Heart left ventricle (tissue), 16 donors: ENCODE measurements at places on chromosomes 7 and 10.

DNA sequence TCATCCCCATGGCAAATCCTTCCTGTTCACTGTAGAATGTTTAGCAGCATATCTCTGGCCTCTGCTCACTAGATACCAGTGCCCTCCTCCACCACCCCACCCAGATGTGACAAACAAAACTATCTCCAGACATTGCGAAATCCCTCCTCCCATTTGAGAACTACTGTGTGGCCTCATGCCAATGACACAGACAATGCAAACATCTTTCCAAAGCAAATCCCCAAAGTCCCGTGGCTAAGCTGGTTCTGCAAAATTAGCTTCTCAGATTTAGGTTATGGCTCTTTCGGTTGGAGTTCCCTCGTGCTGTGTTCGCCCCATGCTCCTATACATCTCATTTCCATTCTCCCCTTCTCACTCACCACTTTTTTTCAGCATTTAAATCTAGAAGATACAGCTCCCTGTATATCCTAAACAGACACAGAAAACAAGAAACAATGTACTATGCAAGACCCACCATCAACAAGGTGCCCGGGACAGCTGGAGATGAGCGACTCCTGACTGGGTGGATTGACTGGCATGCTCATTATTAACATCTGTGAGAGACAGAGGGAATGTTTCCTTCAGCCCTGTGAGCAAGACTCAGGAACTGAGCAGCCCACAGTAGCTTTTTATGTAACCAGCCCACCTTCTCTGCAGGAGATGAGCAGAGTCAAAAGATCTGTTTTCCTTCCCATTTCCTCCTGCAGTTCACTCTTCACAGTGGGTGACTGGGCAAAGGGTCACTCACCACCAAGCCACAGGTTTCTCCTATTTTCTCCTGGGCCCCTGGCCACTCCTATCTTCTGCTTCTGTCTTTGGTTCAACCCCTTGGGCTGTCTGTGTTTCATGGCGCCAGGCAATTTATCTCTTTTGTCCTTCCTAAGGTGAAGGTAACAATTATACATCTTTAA lies 225.7 kb upstream of the AOAH start:
- DNase-seq = no peak

DNA sequence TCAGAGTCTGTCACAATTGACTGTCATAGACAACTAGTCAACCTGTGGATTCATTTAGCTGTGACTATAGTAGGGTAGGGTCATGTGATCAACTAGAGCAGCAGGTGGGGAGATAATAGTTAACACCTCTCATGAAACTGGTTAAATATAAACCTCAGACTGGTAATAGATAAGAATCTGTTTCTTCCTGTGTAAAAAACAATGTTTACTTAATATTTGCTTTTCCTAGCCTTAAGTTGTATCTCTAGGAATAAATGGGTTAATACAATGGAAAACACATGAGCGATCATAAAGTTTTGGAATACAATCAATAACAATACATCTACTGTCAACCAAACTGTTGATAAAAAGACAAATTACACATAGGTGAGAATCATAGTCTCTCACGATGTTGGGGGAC lies 43.4 kb upstream of the ITGB8 start:
- no peak for DNase-seq

GRCh38 chr10:126691456-126691855 lies 21.0 kb upstream of the C10orf90 start:
- DNase-seq = no peak

- DNase-seq = no peak
Observed at GRCh38 chr10:83680470-83680891, 458.8 kb upstream of the GHITM start.

DNA sequence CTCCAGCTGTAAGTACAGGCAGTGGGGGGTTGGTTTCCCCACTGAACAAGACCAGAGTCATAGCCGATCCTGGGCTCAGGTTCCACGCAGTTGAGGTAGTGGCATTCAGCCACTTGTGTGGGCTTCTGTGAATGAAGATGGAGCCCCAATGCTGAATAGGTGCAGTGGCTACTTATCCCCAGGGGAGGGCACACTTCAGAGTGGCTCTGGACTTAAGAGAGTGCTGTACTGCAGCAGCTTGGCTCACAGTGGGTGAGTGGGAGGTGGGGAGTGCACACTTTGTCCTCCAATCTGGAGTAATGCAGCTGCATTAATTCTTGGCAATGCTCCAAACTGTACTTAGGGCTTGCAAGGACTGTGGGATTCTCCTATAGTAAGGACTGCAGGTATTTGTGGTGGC lies 81.9 kb downstream of the BUB3 start:
- no peak for DNase-seq

GRCh38 chr10:108561649-108562048 lies 1361.7 kb downstream of the XPNPEP1 start:
- no peak for DNase-seq

- DNase-seq = no peak
Observed at GRCh38 chr7:88431882-88432281, 125.2 kb upstream of the STEAP4 start.

DNA sequence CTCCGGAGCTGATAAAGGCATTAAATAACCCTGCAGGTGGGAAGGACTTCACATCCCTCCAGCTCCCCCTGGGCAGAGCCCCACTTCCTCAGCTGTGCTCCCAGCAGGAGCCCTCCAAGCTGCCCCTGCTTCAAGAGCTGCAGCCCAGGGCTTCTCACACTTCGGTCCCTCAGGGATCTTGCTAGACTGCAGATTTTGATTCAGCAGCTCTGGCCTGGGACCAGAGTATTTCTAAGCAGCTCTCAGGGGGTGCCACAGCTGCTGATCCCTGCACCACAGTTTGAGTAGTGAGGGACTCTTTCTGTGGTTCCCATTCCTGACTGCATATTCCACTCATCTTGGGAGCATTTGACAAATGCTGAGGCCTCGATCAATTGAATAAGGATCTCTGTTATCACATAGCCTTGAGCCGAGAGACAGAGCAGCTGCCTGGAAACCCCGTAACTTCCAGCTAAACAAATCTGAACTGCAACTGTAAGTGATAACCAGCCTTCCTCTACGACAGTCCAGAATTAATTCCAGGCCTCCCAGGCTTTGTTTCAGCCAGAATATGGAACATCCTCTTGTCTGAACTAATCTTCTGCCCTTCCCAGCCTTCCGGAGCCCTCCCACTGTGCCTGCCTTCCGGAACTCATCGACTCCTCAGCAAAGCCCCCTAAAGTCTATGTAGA lies 161.4 kb downstream of the CCDC3 start:
- peak; percentile 51 for DNase-seq

DNA sequence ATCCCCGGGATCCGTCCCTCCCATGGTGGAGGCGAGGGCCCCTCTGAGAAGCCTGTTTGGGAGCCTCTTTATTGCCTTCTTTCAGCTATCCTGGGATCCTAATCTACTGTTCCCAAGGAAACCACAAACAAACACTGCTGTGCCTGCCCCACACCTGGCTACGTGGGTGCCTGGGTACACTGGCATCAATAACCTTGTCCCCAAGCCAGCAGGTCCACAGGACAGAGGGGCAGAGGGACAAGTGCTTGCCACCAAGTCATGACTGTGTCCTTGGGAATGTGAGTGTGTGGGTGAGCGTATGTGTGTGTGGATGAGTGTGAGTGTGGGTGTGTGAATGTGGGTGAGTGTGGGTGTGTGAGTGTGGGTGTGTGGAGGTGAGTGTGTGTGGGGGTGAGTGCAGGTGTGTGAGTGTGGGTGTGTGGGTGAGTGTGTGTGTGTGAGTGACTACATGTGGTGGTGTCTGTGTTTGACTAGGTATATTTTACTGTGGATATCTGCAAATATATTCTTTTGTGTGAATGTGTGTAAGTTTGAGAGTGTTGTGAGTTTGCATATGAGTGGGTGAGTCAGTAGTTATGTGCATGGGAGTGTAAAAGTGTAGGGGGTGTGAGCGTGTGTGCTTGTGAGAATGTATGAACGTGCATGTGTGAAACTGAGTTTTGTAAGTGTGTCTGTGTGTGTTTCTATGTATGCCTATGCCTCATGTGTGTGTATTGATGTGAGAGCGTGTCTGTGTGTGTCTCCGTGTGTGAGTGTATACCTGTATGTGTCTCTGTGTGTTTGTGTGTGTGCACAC lies 96.1 kb downstream of the TNS3 start:
- no peak for DNase-seq

DNA sequence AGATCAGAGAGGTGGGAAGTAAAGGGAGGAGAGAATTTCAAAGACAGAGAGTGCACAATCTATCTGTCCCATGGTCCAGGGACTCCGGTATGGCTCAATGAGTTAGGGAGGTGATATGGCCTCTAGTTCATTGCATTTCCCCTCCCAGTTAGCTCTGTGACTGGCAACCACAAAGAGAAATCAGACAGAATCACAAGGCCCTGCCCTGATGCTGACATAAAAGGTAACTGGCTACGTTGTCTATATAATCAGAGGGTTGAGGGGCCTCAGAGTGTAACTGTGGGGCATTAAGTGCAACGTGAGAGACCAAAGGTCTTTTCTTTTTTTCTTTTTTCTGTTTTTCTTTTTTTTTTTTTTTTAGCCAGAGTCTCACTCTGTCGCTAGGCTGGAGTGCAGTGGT lies 7.3 kb upstream of the C10orf95 start:
- DNase-seq = no peak

DNA sequence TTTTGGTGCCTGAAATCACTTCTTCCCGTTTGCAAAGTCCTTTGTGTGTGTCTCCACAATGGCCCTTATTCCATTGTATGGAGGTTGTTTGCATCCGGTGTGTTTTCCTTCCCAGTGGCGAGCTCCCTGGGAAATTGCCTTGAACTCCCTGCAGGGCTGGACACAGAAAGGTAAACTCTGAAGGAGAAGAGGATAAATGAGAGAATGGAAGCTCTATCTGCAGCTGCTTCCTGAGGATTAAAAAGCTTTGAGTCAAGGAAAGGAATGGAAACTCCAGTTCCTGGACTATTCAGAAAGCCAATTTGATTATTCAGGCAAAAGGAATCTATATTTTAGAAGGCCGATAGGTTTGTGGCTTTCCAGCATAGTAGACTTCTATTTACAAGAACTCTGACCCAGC lies 4.4 kb upstream of the GRK5 start:
- DNase-seq = no peak

DNA sequence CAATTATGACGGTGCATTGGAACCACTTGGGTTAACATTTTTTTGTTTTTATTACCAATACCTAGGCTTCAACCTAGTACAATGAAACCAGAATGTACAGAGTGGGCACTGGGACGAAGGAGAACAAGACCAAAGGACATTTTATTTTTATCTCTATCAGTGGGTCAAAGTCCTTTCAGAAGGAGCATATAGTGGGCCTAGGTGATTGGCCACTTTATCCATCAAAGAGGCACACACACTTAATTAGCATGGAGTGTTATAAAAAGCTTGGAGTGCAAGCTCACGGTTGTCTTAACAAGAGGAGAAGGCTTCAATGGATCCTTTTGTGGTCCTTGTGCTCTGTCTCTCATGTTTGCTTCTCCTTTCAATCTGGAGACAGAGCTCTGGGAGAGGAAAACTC lies at the start of gene CYP2C19:
Gene CYP2C19 (plus strand): TSS at position 289 of the 400 bp plus-strand sequence. CDS start 25 bp downstream, at position 314.
- no peak for DNase-seq

DNA sequence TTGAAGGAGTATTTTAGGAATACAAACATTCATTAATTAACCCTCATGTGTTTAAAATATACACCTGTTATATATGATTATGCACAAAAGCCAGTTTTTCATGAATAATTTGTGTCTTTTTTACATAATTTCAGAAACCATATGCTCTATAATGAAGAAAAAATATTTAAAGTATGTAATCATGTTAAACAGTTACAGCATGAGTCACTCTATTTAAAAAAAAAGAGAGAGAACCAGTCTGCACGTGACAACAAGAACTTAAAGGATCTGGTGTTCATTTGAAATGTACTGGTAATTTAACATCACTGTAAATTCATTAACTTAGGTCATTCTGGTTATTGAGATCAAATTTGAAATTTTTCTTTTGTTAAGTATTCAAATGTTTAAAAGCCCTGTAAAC lies 228.5 kb downstream of the CACNB2 start:
- no peak for DNase-seq

DNA sequence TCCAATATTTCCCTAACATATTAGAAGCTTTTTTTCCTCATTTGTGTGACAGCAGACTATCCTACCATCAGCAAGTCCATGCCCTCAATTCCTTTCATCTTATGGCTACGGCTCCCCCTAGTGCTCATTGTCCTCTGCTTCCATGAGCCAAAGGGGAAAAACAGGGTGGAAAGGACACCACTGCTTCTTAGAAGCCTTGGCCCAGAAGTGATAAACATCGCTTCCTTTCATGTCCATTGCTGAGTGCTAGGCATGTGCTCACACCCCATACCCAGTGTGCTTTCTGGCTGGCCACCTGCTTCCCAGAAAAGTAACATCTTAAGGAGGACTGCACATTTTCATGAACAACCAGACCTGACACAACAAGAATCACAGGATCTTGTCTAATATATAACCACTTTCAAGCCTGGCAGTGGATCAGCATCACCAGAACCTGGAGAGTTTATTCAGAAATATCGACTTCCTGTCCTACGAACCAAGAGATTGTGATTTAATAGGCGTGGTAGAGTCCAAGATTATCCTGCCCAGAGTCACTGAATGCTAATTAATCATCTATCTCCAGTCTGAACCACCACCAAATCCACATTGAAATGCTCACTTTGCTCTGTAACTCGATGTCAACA lies 650.5 kb upstream of the SORCS1 start:
- peak; percentile 35 for DNase-seq

DNA sequence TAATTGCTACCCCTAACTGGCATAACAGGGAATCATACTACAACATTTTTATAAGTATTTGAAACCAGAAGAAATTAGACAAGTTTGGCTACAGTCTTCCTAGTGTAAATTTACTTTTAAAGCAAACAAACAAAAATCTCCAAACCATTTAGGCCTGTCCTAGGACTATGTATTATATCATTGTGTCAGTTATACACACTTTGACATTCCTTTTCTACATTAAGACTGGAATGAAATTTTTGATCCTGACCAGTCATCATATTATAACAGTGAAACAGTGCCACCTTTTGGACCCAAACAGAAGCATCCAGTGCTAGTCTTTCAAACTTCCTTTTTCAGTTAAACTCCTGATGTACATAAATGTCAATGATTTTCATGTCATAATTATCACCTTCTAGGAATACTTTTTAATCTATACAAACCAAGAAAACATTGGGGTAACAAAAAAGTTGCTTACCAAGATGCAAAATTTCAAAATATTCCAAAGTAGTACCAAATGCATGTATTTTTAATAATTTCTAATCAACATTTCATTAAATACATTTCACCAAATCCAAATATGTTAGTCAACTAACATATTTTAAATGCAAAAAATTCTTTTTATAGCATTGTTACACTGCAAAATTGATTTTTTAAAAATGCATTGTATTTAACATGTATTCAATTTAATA lies 75.7 kb downstream of the IMMP2L start:
- DNase-seq = no peak
